ENCODE measurements at places on chromosomes 5 and 9.

GRCh38 chr5:174850565-174851169, 126.3 kb downstream of the MSX2 start:
- DNase-seq, result no peak

DNA sequence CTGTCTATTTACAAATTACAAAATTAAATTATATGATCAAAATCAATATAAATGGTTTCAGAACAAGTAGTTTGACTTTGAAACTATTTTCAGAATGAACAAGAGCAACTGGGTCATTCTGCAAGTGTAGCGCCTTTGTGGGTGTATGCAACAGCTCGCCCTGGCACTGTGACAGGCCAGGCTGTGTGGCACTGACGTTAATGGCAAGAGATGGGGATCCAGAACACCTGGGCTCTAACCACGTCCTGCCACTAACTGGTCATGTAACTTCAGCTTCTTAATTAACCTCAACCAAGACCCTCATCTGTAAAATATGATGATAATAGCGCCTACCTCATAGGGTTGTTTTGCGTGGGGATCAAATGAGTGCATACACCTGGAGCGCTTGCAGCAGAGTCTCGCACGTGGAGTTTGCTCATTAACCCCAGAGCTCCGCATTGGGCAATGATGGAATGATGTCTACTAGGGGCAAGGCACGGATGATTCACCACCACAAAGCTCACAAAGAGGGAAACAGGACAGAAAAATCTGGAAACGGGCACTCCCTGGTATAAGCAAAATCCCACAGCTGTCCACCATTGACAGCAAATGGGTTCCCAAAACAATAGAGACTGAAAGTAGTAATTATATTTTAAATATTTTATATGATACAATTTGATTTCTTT, 639.4 kb downstream of the SEMA5A start:
- no peak for DNase-seq

DNA sequence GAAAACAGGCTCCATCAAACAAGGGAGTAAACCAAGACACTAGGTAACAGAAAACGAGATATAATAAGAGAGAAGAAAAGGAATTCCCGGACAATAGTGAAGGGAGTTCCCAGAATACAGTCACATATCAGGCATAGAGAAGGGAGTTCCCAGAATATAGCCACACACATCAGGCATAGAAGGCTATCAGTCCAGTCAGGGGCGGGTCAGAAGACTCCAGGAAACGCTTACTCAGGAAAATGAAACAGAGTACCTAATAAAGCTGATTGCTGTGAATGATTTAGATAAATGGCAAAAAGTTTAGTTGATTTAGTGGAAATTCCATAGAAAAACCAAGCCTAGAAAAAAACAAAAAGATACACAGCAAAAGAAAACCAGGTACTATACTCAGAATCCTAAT, 4.9 kb downstream of the TOMM5 start:
- no peak for DNase-seq

DNA sequence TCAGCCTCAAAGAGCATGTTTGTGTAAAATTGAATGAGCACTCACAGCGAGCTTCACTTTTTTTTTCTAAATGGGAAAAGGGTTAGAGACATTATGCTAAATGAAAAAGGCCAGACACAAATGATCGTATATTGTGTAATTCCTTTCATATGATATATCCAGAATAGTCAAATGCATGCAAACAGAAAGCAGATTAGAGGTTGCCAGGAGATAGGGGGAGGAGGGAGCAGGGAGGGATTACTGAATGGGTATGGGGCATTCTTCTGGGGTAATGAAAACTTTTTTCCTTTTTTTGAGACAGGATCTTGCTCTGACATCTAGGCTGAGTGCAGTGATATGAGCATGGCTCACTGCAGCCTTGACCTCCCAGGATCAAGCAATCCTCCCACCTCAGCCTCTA, 47.1 kb downstream of the DMAC1 start:
- DNase-seq, result no peak

- DNase-seq, result no peak
These were observed 81.3 kb downstream of the GADD45G start for GRCh38 chr9:89686126-89686525.

DNA sequence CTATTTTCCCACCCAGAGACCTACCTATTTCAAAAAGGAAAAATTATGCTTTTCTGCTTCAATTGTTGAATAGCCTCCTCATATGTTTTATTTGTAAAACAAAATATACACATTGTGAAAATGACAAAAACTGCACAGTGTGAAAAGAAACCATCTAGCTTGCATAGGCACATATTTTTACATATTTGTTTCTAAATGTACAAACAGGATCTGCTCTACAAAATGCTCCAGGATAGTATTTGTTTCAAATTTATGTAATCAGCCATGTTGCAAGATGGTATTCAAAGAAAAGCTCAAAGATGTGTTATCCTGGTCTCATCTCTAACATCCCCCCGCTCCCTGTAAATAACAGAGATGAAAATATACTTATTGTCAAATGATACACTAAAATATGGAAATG, 366.1 kb upstream of the MPDZ start:
- no peak for DNase-seq

DNA sequence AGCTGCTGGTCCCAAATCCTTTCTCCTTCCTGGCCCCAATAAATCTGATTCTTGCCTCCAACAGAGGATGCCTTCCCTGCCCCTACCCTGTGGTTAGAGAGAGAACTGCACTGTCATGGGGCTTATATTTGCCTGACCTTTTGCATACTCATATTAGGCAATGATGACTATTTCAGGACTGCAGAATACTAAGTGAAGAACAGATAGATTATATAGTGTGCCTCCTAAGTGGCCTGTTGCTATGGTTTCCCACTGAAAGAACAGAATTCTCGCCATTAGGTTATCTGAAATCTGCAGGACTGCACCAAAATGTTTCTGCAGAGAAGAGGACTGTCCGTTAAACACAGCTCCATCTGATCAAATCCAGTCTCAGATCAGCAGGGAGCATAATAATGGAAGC, 87.3 kb upstream of the CCNG1 start:
- DNase-seq, result no peak

DNA sequence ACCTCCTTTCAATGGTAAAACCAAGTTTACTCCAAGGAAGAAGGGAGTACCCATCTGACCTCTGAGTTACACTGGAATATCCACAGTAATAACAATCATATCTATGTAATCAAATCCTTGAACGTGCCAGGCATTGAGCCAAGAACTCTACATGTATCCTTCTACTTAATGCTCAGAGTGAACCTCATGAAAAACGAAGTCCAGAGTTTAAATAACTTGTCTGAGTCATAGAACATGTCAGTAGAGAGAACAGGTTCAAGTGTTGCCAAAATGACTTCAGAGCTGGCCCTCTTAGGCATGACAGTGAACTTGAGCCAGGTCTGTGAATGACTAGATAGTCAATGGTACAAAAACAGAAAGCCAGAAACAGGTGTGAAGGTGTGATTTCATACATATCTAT, 164.1 kb upstream of the ZNF618 start:
- DNase-seq, result no peak

- no peak for DNase-seq
These were observed 33.4 kb upstream of the GNPDA1 start for GRCh38 chr5:142046191-142046590.

DNA sequence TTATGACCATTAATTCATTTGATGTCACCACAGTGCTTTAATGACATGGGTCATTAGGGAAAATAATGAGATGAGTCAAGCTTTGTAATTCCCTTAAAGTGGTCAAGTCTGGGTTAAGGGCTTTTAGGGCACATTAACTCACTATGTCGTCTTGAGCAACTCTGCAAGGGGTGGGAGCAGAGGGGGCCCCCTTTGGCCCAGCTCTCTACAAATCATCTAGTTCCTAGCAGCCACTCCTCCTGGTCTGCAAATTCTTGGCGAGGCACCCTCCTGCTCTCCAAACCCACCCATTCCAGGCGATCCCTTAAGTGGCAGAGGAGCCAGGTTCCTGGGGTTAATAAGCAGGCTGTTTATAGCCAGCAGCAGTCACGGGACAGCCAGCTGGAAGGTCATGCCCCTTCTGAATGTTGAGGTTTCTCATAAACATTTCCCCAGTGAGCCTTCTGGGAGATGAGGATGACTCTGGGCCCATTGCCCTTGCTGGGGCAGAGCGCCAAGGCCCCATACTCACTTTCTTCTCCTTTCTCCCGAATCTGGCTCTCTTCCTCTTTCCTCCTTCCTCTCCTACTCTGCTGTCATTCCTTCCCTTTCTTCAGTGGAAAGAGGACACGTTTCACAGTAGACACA, 14.3 kb upstream of the GPX3 start:
- DNase-seq, result no peak

DNA sequence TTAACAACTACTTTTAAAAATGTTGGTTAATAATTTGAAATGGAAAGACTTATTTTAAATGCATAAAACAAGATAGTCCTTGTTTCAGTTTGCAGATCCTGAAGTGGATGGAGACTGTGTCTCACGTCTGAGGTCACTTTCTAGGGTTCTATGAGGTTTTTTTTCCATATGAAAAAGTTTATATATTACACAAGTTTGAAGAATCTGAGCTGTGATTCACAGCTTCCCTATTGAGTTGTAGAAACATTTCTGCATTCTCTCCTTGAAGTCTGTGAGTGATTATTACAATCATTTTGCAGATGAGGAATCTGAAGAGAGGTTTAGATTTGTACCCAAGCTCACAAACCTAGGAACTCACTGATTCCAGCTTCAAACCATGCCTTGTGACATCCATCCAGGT, 442.5 kb upstream of the KLF4 start:
- no peak for DNase-seq

- no peak for DNase-seq
These were observed 22.5 kb downstream of the TICAM2 start for GRCh38 chr5:115579747-115580173.

DNA sequence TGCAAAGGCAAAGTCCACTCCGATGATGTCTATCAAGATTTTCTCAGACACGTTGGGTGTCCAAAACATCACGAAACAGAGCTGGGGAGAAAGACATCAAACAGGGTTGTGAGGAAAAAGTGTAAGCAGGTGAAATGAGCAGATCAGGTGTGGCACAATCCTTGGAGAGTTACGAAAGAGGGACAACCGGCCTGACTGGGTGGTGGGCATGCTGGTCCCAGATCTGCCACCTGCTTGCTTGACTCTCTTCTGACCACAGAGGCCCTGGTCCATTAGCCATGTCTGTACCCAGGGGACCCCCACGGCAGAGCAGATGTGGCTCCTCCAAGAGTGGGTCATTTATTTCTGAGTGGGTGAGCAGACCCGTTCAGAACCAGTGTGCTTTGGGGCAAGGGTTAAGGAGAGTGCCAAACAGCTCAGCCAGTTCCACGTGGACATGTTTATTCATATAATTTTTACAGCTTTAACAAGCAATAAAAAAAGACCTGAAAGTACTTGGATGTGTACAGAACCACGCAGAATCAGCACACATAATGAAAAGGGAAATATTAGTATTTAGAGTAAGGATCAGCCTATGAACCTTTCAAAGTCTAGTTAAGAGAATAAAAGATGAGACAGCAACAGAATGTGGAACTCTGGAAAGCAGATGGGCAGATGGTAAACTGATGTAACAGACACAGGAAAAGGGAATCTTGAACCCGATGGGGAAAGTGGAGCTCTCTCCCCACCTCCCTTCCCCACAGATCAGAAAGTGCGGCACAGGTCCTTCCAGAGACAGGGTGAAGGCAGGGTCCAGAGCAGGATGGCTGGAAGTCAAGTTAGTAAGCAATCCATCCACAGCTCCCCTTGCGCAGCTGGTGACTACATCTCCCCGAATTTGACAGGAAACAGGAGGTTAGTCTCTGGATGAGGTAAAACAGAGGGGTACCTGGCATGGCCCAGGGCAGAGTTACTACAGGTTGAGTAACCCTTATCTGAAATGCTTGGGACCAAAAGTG, 52.5 kb downstream of the OTULIN start:
- DNase-seq, result no peak

DNA sequence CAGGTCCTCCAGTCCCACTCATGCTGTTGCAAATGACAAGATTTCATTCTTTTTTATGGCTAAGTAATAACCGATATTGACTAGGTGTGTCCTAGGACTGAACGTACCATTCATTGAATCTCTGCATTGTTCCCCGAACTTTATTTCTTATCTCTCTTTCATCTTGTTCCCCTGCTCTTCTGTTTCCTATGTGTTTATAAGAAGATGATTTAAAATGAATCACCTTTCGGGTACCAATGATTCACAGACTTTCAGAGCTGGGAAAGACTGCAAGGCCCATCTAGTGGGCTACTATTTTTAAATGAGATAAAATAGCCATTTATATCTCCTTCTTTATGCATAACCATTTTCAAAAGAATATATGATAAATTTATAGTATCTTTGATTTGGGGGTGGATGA, 133.0 kb downstream of the CDH18 start:
- no peak for DNase-seq

- DNase-seq, result no peak
These were observed 59.4 kb downstream of the ANXA1 start for GRCh38 chr9:73210886-73211666.

GRCh38 chr9:38224941-38225340, 155.9 kb upstream of the SHB start:
- no peak for DNase-seq

GRCh38 chr5:99646011-99646647, 717.3 kb upstream of the CHD1 start:
- DNase-seq, result no peak

- no peak for DNase-seq
These were observed 144.2 kb upstream of the RAI14 start for GRCh38 chr5:34511915-34512314.

DNA sequence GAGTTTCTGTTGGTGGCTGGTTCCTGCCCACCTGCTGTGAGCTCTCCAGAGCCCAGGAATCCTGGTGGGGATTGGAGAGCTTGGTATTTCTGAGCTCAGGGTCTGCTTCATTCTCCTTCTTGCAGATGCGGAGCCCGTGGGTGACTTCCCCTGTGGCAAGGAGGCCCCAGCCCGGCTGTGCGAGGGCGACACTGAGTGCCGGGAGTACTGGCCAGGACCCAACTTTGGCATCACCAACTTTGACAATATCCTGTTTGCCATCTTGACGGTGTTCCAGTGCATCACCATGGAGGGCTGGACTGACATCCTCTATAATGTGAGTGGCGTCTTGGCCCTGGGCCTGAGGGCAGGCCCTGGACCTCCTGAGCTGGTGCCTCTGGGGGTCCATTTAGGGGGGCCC, 39.5 kb downstream of the CACNA1B start:
- no peak for DNase-seq

DNA sequence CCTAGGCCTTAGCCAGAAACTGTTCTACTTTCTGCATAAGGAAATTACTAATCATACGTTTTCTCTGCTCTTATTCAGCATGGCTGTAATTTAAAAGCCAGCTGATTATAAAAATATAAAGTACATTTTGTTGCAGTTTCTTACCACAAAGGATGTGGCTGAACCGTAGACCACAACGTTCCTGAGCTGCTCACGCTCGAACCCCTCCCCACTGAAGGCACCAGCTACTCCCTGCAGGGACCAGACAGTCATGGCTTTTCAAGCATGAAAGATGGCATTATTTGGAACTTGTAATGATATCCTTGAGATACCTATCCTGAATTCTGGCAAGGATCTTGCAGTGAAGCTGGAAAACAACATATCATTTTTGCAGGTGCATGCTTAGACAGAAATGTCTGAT, 91.8 kb upstream of the DMRT1 start:
- no peak for DNase-seq

Measured in progenitor cell of endocrine pancreas (in vitro differentiated cells).